Putamen (tissue), 1 donor: ENCODE measurements at places on chromosomes 11 and 22.

GRCh38 chr11:44334356-44335004, 24.5 kb upstream of the ALX4 start:
- DNase-seq = no peak

DNA sequence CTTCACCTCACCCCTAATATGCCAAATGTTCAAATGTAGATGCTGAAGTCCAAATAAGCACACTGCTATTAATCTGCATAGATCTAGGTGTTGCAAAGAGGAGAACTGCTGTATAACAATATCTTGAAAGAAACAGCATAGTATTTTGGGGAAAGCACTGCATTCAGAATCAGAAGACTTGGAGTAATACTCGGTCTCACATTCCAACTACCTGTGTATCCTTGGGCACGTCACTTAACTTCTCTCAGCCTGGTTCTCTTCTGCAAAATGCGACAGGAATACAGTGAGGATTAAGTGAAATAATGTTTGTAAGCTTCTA, 332 bp upstream of the HMGXB4 start:
- no peak for DNase-seq

DNA sequence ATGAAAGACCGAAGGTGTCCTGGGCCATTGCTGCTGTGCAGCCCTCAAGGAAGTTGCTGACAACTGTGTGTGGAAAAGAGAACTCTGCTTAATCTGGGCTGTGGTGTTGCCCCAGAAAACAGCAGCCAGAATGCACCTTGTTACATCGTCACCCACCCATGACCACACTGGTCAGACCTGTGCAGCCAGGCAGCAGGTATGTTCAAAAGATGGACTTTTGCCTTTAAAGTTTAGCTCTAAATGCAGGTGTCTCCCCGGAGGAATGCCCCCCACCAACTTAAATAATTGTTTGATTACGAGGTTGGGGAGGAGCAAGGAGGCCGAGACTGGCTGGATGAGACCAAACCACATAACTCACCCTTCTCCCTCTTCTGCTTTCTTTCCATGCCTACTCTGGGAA, 15.3 kb upstream of the POLA2 start:
- no peak for DNase-seq

DNA sequence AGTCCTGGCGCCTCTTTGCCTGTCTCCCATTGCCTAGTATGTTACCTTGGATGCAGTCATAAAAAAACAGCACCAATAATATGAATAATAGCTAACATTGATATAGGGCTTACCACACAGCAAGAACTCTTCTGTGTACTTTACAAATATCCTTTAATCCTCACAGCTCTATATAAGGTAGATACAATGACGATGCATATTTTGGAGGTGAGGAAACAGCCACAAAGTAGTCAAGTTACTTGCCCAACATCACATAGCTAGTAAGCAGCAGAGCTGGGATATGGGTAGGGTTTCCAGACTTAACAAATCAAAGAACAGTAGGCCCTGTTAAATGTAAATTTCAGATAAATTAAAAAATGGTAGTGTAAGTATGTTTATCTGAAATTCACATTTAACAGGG, 128.8 kb downstream of the ST3GAL4 start:
- no peak for DNase-seq
